GM23338 (cell line): ENCODE measurements at places on chromosomes 12 and 14. TPM values are rescaled to one million over a fixed set of nuclear protein-coding genes. Genes with fewer than 3 reads are reported as not detected.
A peak's percentile ranks its signal among the peaks of the same experiment; 100 is the strongest.

GRCh38 chr14:45787167-45787566, 534.2 kb upstream of the MIS18BP1 start:
- DNase-seq = peak; percentile 33

- no peak for DNase-seq
Measured at GRCh38 chr12:103832048-103832997, 8.7 kb downstream of the NT5DC3 start.

DNA sequence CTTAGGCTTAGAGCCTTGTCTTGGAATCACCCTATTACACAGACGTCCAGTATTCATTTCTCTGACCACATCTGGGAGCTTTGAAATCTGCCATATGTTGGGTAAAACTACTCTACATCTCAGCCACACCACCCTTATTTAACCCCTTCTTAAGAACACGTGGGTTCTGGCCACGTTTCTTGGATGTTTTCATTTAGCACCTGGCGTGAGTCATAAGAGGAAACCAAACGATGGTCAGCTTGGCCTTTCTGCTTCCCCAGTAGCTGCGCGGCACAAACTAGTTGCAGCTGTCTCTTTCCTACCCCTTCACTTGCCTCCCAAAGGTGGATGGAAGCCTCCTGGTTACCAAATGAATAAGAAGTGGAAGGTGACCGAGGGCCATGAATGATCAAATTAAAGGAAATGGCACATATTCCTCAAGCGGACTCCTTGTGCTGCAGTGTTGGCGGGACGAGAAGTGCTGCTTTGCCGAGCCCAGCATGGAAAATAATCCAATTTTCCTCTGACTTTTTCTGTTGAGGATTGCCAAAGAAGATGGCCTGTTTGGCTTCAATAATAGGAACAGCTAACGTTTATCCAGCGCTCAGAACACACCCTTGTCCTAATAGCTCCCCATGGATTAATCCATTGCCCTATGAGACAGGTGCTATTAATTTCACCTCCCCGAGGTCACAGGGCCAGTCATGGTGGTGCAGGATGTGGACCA, 154.1 kb downstream of the ZNF664 start:
- DNase-seq = no peak

GRCh38 chr12:120466560-120467315, 2.8 kb downstream of the SRSF9 start:
- DNase-seq = peak; percentile 77

DNA sequence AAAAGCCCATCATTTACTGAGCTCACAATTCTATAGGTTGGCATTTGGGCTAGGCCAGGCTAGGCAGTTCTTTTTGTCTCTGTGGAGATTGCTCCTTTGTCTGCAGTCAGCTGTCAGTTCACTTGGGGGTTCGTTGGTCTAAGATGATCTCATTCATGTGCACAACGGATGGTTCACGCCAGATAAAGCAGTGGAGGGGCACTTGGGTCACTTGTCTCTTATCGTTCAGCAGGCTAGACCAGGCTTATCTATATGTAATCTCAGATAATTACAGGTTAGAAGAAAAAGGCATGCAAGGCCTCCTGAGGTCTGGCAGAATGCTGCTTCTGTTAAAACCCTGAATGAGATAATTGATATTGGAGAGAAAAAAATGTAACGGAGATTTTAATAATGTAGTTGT, 119.0 kb upstream of the ATP2B1 start:
- no peak for DNase-seq

GRCh38 chr14:20180486-20180885, 10.2 kb upstream of the OR11G2 start:
- DNase-seq = no peak

GRCh38 chr12:94761559-94761958, 111.2 kb upstream of the TMCC3 start:
- no peak for DNase-seq

GRCh38 chr14:64604001-64604400, 54.2 kb downstream of the PPP1R36 start:
- DNase-seq = no peak

DNA sequence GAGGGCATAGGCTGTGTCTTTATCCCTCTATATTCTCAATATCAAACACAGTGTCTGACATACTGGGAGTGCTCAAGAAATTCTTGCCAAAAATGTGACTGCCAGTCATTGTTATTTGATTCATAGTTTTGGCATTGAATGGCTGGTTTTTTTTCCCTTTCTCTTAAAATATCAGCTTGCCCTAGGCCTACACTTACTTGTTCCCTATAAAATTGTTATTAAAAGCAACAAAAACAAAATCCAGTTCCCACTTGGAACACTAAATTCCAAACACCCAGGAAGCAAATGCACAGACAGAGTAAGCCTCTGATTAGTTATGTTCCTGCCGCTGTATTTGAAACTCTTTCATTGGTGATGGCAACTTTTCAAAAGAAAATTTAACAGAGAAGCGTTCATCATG, 110.7 kb downstream of the WIF1 start:
- no peak for DNase-seq

GRCh38 chr12:109948368-109948767, 47.8 kb downstream of the GIT2 start:
- DNase-seq = no peak

- DNase-seq = no peak
Measured at GRCh38 chr14:72754949-72755348, 139.0 kb downstream of the DPF3 start.

GRCh38 chr12:15731940-15732339, 57.2 kb downstream of the EPS8 start:
- no peak for DNase-seq

GRCh38 chr12:749751-750270, 2.6 kb upstream of the WNK1 start:
- DNase-seq = no peak

DNA sequence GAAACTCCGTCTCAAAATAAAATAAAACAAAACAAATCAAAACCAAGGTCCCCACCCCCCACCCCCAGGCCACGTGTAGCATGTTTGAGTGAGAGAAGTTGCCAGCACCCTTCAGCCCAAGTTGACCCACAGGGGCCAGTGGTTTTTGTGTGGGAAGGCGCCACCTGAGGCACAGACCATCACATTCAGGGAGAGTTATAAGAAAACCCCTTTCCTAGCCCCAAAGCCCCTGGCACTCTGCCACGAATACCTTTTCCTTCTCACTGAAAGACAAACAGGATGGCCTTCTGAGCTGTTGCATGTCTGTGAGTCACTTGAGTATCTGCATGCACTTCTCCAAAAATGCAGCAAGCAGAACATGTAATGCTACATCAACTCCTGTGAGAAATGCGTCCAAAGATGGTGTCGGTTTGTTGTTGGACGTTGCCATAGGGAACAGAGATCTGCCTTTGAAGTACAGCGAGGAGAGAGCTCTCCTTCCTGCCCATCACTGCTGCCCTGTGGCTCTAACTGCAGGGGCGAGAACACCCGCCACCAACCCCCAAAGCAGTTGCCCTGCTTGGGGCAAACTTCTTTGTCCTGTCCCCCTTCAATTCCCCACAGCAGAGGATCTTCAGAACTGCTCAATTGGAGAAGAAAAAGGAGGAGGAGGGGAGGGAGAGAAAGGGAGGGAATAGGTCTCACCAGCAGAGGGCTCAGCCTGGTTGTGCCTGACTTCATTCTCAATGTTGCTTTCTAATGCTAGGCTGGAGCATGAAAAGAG, 2.7 kb upstream of the TRAF3 start:
- DNase-seq = peak; percentile 85

GRCh38 chr12:48946205-48946604, 11.1 kb downstream of the ARF3 start:
- DNase-seq = no peak

DNA sequence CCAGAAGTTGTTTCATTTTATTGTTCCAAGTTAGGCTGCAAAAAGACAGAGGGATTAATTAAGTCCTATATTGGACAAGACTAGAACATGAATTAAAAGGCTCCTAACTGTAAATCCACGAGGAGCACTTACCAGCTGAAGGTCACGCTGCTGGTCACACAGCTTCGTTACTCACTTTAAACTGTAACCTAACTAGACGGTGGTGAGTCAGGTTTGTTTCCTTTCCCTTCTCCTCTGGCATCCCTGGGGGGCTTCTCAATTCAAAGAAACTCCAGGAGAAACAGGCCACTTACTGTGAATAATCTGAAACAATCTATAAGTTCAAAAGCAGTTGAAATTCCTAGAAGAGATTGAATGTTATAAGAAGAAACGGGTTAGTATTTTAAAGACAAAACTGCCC, 331.4 kb downstream of the BCAT1 start:
- no peak for DNase-seq

The SUPT16H gene
- 154 and 187 TPM in 2 replicates for total RNA-seq

The KCNH5 gene
- total RNA-seq = 0.83 and 0.97 TPM in 2 replicates

The MGP gene
- not detected in 2 replicates for total RNA-seq

The GPR137C gene
- total RNA-seq = 3.3 and 5.2 TPM in 2 replicates

The LHX5 gene
- not detected in 2 replicates for total RNA-seq
